ENCODE measurements at places on chromosomes 12 and 14.

- DNase-seq = no peak
Observed at GRCh38 chr12:3698218-3698974, 54.5 kb downstream of the CRACR2A start.

DNA sequence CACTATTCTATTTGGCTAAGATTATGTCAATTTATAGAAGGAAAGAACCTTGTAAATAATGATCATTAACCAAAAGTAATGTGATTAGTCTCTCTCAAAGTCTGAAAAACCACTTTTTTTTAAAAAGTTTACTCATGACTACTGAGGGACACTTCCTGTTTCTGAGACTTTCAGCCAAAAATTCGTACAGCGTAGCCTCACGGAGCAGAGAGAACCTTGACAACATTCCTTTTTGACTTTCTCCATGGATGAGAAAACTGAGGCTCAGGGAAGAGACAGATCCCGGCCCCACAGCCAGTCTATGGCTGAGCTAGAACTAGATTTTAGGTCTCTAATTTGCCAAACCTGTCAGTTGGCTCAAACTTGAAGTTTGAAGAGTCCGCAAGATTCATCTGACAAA, 68.2 kb downstream of the DAD1 start:
- DNase-seq = no peak

- no peak for DNase-seq
Observed at GRCh38 chr12:21190016-21190415, 59.0 kb downstream of the SLCO1B1 start.

DNA sequence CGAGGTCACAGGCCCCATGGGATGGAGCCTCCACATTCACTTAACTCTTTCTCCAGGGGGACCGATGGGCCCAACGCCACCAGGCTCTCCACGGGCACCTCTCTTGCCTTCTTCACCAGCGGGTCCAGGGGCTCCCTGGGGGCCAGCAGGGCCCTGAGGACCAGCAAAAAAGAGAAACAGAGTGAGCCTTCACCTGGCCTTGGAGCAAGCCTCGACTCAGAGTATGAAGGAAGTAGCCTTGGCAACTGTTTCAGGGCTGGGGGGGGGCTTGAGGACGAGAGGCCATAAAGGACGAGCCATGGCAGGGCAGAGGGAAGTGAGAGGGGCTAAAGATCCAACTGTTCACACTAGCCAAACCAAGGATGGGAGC, 18.0 kb downstream of the COL2A1 start:
- no peak for DNase-seq

DNA sequence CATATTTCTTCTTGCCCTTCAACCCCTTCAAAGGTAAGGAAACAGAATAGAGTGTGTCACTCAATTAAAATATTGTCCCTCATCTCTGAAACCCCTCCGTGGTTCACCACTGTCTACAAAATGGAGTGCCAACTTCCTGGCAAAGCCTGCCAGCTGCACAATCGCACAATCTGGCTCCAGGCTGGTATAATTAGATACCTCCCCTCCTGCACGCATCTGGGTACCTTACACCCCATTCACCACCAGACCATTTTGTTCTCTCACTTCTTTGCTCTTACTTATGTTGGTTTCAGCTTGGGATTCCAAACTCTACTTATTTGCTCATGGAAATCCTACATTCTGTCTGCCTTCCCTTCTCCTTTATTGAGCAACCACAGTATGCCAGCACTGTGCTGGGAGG, 314.9 kb downstream of the NUAK1 start:
- DNase-seq = no peak

- no peak for DNase-seq
Observed at GRCh38 chr12:88889326-88890110, 309.2 kb upstream of the KITLG start.

DNA sequence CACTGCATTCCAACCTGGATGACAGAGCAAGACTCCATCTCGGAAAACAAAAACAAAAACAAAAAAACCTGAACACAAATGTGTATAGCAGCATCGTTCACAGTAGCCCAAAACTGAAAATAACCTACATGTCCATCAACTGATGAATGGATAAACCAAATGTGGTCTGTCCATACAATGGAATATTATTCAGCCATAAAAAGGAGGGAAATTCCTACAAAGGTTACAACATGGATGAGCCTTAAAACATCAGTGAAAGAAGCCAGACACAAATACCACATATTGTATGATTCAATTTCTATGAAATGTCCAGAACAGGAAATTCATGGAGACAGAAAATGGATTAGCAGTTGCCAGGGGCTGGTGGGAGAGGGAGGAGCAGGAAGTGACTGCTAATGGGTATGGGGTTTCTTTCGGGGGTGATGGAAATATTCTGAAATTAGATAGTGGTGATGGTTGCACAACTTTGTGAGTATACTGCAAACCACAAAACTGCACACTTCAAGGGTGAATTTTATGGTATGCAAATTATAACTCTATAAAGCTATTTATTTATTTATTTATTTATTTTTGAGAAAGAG, 4.0 kb downstream of the MYL2 start:
- DNase-seq = no peak

GRCh38 chr14:79525416-79525815, 685.9 kb downstream of the DIO2 start:
- DNase-seq = no peak

GRCh38 chr14:102415671-102416070, 52.9 kb downstream of the TECPR2 start:
- no peak for DNase-seq

DNA sequence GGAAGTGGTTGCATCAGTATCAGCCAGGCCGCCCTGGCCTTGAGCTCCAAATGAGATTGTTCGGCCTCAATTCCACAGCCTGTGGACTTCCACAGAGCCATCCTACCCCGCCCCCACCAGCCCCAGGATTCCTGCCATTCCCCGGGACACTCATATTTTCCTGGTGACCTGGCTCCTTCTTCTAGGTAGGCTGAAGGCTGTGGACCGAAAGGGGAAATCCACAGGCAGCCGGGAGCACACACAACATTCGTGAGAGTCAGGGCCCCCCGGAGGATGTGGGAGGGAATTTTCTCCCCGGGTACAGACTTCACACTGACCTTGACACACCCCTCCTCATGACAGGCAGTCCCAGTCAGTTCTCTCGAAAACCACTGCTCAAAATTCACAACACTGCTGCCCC, 39.9 kb downstream of the RIN3 start:
- DNase-seq = no peak

Data from activated naive CD4-positive, alpha-beta T cell treated with anti-CD3 and anti-CD28 coated beads, Interleukin-2, amount 50 U/mL, for 16 hours (primary cell).